ENCODE measurements at places on chromosomes 2 and 18. TPM values are rescaled to one million over a fixed set of nuclear protein-coding genes. Genes with fewer than 3 reads are reported as not detected.

KIF1A gene
- total RNA-seq, result 4.1 TPM

GRCh38 chr2:46045888-46046287, 251.3 kb upstream of the EPAS1 start:
- no peak for DNase-seq

LYG1 gene
- total RNA-seq, result not detected

GRCh38 chr18:9055626-9056025, 46.9 kb upstream of the NDUFV2 start:
- DNase-seq, result no peak

NEUROD1 gene
- total RNA-seq, result not detected

GRCh38 chr2:38554973-38555595, 47.6 kb downstream of the HNRNPLL start:
- peak; percentile 18 for DNase-seq

- no peak for DNase-seq
Observed at GRCh38 chr2:177015356-177015923, 197.2 kb upstream of the HNRNPA3 start.

GRCh38 chr2:181586569-181587081, 70.3 kb downstream of the CERKL start:
- no peak for DNase-seq

DNA sequence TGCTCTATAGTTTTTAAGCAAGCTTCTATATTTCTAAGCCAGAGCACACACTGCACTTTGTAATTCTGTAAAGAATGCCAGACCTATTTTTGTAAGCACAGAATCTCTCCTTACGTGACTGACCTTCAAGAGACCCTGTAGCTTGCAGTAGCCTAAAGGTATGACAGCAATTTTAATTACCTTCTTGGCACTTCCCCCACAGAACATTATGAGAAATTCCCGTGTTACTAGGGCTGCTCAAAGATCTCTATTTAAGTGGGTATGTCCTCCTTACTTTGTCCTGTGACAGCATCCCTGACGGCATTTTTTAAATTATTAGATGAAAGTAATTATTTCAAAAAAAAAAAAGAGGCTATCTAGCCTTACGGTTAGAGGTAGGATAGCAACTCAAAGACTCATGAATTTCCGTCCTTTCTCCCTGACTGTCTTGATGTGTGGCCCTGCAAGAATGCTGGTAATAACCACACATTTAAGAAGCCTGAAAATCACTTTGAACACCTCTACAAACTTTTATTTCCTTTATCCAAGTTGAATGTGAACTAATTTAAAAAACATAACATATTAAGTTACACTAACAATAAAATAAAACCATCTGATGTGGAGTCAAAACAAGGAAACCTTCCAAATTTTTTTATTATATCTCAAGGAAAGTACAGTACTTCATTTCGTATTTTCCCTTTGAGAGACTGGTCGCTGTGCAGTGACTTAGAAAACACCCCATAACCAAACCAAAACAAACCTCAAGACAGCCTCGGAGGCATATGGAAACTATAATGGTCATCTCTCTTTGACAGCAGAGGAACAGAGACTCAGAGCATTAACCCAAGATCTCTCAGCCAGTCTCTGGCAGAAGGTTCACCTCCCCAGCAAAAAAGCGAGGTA, 54.9 kb downstream of the THUMPD2 start:
- DNase-seq, result peak; percentile 19

DNA sequence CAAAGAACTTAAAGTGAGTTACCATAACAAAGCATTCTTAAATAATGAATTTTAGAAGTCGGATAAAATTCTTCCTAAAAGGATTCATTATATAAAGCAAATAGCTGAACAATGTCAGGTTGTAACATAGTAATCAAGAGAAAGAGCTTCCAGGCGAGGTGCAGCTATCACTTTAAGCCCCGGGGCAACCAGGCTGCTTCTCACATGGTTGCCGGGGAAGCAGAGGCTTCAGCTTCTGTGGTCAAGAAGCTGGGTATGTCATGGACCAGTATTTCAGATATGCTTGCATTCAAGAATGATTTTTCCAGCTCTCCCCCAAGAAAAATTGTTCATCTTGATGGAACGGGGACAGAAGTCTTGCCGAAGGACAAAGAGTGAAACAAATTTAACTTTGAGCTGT, 23.6 kb upstream of the KYNU start:
- DNase-seq, result no peak

NYAP2 gene
- total RNA-seq, result not detected

DNA sequence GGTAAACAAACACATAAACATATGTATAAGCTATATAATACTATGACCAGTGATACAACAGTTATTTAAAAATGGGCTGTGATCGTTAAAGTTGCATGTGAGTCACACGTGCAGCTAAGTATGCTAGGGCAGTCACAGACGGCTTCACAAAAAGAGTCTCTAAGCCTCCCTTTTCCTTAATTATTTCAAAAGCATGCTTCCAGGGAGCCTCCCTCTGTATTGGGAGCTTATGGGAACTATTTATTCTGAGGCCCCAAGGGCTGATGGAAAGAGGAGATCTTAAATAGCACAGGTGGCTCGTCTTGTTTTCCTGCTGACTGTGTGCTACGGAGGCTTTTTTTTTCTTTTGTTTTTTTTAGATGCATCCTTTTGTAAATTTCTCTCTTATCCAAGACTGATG, 94.3 kb downstream of the ADCYAP1 start:
- no peak for DNase-seq

EPC2 gene
- 15.5 TPM for total RNA-seq

- DNase-seq, result peak; percentile 59
Observed at GRCh38 chr2:154623819-154624218, 74.7 kb upstream of the KCNJ3 start.

GRCh38 chr2:195559431-195559914, 97.6 kb upstream of the SLC39A10 start:
- peak; percentile 76 for DNase-seq

- no peak for DNase-seq
Observed at GRCh38 chr2:120858361-120859106, 122.9 kb downstream of the GLI2 start.

DNA sequence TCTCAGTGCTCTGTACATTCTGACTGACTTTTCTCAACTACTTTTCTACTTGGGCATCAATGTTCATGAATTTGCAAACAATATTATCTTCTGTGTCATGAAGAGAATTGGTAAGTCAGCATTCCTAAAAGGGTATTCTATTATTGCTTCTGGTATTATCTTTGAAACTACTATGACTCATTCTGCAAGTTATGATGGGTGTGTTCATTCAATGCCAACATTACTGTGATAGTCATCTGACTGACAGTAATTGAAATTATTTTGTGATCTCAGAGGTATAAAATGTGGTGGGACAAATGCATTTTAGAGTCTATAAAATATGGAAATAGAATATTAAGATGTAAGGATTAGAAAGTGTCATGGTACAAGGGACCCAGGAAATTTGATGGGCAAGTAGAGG, 736.0 kb upstream of the CELF4 start:
- DNase-seq, result peak; percentile 11

MYCN gene
- not detected for total RNA-seq

AGXT gene
- 0.07 TPM for total RNA-seq

SLC5A7 gene
- total RNA-seq, result not detected

ANKRD62 gene
- not detected for total RNA-seq

DNA sequence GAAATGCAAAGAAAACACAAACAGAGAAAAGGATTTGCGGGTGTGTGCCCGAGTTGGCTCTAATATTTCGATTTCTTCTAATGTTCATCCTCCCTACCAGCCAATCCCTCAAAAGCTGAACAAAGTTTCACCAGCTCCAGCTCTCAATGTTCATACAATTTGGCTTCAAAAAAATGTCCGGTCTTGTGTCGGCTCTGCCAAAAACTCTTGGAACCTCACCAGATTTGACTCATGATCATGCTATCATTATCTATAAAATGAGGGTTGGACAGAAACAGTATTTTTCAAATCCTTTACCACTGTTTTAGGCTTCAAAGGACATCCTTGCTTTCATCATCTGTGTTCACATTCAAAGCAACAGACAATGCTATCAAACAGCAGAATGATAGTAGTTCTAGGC, 88.2 kb downstream of the CRACDL start:
- DNase-seq, result no peak

DNA sequence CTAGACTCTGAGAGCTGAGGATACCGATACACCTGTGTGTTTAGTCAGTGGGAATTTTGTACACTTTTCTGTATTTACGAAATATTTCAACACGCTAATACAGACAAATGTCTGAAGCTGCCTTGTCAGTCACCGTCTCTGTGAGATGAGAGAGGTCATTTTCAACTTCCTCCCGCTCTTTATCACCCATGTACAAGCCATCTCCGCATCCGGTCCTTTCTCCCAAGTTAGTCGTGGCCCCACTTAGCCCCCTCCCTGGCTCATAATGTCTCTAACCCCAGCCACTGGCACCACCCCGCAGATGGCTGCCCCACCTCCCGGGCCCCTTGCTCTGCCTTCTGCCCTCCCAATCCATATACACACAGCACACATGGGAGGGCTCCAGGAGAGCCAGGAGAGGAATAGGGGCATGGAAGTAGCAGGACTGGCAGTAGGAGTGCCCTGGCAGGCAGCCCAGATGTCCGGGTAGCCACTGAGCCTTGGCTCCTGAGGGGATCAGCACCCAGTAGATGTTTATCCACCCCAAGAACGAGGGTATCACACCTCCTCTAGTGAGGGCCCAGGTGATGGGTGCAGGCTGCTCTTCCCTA, 2.0 kb upstream of the RUFY4 start:
- no peak for DNase-seq

GRCh38 chr18:56257205-56257604, 381.2 kb downstream of the TXNL1 start:
- peak; percentile 69 for DNase-seq
